ENCODE measurements at places on chromosomes 5 and 9.

DNA sequence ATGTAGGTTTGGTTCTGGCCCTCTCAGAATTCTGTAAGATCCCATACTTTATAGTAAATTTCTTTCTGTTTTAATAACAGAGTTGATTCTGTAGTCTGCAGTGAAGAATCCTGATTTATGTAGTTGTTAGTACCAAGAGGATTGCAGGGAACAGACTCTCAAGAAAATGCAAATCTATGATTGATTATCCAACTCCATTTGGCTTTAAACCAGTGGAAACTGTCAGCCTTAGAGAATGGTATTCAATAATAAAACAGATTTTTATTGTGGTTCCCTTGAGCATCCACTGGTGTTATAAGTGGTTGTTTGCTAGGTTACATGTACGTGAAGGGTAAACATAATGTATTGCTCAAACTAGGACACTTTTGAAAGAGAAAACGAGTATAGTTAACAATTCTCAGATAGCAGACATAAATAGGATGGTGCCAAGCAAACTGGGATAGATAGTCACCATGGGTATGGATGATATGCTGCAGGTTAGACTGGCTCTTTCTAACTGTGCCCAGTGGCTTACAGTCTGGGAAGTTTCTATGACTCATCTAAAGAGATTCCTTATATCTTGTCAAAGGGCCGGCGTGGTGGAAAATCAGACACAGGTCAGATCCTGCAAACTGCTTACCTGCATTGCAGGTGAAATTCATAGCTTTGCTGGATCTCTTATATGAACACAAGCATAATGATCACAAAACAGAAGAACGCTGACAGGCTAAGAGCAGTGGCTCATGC, 41.7 kb upstream of the RPS23 start:
- no peak for DNase-seq

DNA sequence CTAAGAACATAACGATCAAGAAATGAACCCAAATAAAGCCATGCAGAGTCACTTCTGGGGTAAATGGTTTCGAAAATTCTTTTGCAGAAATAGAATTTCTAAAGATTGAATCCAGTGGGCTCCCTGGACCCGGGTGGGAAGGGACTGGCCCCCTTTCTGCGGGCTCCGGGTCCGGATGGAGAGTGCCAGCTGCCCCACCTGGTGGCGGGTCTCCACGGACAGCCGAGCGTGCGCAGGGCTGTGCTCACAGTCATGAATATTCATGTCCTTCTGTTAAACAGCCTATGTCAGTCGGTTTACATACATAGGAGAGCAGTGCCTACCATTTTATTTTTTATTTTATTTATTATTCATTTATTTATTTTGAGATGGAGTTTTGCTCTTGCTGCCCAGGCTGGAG, 4.7 kb upstream of the PPP1R26 start:
- no peak for DNase-seq

DNA sequence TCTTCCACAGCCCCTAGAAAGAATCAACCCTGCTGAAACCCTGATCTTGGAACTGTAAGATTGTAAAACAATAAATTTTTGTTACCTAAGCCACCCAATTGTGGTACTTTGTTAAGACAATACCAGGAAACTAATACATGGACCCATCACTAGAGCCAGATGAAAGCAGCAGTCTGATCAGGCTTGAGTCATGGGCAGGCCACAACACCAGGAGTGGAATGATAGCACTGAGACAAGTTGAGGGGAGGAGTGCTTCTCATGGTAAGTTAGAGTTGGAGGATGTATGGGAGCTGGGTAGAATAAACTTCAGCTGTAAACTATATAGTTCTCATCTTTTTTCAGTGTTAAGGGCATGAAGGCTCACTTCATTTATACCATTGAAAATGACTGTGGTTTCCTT, 164.4 kb upstream of the OR13F1 start:
- DNase-seq: no peak

DNA sequence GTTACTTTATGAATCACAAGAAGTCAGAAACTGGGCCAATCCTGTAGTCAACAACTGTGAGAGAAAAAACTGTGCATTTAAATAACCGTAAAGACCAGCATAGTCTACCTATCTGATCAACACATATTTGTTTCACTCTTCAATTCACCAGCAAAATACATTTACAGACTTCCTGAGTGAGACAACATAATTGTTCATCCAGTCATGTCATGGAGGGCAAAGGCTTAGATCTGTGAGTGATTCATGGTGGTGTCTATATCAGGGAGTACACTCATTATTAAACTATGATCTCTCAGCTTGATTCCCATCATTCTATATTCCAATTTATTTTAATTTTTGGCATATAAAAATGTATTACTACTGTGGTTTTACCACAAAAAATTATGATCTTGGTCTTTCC, 694.6 kb downstream of the DNAH5 start:
- peak; percentile 1 for DNase-seq

- DNase-seq: no peak
Observed at GRCh38 chr5:124998520-124998919, 252.1 kb upstream of the ZNF608 start.

DNA sequence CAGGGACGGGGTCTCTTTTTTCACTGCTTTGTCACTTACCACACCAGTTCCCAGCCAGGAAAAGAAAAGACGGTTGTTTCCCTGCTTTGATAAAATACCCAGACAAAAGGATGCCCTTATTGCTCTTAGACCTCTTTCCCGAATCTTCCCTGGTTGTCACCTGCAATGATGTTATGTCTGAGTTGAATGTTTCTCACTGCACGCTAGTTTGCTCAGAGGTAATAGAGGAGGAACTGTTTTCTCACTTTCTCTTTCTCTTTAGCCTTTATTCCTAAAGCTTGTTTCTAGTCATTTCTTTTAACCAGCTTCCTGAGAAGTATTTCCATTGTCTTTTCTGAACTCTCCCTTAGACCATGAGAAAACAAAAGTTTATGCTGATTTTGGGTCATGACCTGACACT, 32.9 kb downstream of the ACER2 start:
- no peak for DNase-seq

GRCh38 chr5:135371622-135372232, 27.3 kb downstream of the MACROH2A1 start:
- DNase-seq: peak; percentile 68

- peak; percentile 73 for DNase-seq
Observed at GRCh38 chr5:177446200-177447065, at the start of gene PRR7. PRR7 (plus strand) TSS chr5:177446814; CDS start chr5:177455068, 8,254 bp downstream.

- no peak for DNase-seq
Observed at GRCh38 chr9:99472916-99473245, 250.8 kb downstream of the SEC61B start.

DNA sequence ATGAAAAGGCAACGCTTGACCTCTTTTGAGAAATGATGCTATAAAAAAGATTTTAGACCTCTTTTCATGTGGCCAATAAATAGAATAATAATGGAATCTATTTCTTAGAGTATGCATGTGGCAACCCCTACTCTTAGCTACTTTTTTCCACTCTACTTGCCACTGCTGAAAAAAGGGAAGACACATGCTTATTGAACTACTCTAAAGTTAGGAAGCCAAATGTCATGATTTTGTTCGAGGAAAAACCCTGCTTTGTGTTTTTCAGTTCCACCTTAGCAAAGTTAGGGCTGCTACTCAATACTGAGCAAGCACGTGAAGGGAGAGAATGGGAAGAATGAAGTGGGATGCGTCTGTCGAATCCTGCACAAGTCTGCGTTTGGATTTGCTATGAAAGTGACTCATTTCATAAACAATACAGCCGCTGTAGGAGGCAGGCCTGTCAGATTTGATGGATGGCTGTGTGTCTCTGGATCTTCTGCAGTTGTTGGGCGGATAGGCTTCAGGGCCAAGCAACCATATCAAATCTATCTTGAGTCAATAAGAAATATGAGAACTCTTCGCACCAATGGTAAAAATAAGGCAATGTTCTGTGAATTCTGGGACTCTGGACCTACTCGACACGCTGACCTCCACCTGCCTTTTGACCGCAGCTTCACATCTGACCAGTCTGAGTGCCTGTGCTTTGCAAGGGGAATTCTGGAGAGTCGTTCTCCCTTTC, 333.6 kb downstream of the PIK3R1 start:
- peak; percentile 93 for DNase-seq

DNA sequence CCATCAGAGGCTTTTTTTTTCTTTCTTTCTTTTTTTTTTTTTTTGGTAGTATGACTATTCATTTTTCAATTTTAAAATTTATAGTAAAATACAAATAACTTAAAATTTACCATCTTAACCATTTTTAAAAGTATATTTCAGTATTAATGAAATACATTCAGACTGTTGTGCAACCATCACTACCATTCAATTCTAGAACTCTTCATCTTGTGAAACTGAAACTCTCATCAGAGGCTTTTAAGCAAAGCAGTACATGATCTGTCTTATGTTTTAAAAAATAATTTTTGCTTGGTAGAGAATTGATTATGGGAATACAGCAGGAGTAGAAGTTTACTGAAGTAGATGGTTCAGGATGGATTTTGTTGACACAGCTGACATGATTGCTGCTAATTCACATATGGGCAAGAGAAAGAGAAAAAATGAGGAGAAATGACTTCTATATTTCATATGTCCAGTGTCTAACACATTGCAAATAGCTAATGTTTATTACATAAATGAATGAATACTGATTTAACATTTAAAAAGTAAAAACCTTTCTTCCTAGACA, 13.4 kb downstream of the ELOVL7 start:
- no peak for DNase-seq

Measured in fibroblast of skin of abdomen (primary cell).